ENCODE measurements at places on chromosomes 5 and 9.
A peak's percentile ranks its signal among the peaks of the same experiment; 100 is the strongest.

DNA sequence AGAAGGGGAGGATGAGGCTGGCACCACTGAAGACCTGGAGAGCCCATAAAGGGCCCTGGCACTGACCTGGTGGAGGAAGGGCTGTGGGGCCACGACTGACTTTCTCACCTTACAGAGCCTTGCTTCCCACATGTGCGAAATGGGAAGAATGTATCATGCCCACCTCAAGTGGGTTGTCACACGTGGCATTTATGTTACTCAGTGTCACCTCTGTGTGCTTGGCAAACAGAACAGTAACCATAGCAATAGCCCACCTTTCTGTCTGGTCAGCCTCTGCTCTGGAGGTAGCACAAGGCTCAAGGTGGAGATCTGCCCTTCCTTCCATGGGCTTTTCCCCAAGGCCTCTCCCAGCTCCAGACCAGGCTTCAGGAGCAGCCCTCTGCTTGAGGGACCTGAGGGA, 16.7 kb downstream of the TCF7 start:
- no peak for DNase-seq

- DNase-seq, result no peak
These were observed 427.3 kb downstream of the PDE4D start for GRCh38 chr5:59466271-59466670.

DNA sequence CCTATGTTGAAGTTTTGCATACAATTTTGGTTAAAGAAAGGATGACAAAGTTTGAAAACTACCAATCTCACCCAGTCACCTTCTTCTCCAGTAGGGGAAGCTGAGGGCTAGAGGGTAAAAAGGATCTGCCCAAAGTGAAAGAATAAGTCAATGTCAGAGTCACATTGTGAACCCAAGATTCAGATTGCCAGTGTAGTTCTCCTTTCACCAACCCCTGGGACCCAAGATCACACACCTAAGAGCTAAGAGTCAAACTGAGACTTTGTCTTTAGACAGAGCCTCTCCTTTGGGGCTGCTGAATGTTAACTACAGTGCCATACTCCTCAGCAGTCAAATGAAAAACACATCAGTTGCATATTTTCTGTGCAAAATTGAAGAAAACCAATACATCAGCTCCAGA, 210.6 kb downstream of the ATP10B start:
- DNase-seq, result peak; percentile 5

DNA sequence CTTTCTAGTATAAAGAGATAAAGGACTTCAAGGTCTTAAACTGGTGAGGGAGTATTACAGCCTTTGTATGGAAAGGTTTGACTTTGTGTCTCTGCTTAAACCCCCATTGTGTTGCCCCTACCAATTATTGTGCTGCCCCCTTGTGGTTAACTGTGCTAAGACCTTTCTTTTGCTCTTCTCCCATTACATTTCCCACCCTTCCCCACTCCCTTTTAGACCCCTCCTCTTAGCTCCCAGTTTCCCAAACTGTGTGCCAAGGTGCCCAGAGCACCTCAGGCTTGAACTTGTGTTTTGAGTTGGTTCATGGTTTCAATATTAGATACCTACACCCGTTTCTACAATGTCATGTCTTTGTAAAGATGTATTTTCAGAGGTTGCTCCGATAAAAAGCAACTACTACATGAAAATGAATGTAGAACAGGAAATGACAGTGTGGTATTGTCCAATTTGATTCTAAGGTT, 2.9 kb downstream of the JAK2 start:
- peak; percentile 55 for DNase-seq

DNA sequence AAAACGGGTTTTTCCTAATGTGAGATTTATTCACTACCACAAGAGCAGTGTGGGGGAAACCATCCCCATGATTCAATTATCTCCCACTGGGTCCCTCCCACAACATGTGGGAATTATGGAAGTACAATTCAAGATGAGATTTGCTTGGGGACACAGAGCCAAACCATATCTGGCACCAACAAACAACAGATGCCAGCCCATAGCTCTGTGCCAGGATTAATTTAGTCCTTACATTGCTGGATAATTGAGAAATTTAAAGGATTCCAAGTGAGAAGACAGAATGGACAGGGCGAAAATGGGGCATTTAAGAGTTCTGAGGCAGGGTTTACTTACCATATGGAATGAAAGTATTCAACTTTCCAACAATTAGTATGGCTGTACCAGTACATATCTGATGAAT, 30.8 kb upstream of the DNAH5 start:
- DNase-seq, result no peak

DNA sequence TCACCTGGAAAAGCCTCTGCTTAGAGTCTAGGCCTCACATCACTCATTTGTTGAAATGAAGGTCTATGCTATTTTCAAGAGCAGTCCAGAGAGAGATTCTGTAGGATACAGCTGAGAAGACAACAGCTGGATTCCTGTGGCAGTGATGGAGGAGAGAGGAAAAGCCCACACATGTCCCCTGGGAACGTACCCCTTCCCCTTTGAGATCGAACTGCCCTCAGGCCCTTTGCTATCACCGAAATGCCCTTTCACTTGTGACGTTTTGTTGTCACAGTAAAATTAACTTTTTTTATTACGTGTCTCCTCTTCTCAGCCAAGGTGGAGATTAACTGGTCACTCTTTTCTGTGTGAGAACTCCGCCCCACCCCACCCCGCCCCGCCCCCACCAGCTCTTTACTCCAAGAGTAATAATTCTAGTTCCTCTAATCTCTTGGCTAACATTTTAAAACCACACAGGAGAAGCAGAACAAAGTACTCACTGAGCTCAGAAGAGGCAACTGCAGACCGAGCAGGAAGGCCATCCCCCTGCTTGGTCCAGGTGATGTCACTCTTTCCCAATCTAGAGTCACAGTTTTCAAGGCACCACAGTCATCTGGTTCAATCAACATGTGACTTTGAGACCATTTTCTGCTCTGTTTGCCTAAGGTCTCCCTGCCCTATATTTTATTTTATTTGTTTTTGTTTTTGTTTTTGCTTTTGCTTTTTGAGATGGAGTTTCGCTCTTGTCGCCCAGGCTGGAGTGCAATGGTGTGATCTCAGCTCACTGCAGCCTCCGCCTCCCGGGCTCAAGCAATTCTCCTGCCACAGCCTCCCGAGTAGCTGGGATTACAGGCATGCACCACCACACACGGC, 105.6 kb downstream of the SUSD1 start:
- peak; percentile 96 for DNase-seq

- no peak for DNase-seq
These were observed 217.0 kb downstream of the PCSK5 start for GRCh38 chr9:76107482-76107881.

GRCh38 chr9:113173341-113173740, 22.5 kb downstream of the SLC31A2 start:
- DNase-seq, result no peak

- DNase-seq, result peak; percentile 5
These were observed 555.5 kb downstream of the CDH9 start for GRCh38 chr5:26482810-26483375.

DNA sequence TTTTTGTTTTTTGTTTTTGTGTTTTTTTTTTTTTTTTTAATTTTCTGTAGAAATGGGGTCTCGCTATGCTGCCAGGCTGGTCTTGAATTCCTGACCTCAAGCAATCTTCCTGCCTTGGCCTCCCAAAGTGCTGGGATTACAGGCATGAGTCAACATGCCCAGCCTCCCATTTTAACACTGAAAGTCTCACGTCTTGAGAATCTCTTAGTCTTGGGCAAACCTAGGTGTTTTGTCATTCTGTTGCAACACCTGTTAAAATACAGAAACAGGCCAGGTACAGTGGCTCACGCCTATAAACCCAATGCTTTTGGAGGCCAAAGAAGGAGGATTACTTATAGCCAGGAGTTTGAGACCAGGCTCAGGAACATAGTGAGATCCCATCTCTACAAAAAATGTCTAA, 599.0 kb downstream of the TLR4 start:
- DNase-seq, result no peak

Data from inflammatory macrophage treated with lipopolysaccharide for 4 hours (primary cell).